CD4-positive, alpha-beta T cell treated with Interleukin-12 subunit alpha and Interleukin-12 subunit beta, for 1 hour (primary cell): ENCODE measurements at places on chromosomes 12 and 14.

- no peak for DNase-seq
These were observed 57.0 kb downstream of the CATSPERB start for GRCh38 chr14:91674911-91675310.

- peak; percentile 7 for DNase-seq
These were observed 96.3 kb upstream of the EEA1 start for GRCh38 chr12:93025145-93026103.

DNA sequence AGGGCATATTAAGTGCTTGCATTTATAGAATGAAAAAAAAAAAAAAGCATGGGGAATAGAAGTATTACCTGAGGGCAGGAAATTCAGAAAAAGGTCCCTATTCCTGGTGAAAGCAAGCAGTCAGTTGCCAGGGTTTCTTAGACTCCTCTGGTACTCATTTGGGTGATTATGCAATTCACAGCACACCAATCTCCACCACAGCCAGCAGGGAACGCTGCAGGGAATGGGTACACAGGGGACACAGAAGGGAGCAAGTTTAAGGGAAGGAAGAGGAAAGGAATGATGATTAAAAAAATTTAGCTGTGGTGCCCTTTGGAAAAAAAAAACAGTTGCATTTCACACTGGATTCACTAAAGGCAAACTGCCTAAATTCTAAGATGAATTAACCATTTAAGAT lies 14.2 kb downstream of the BLTP3B start:
- DNase-seq = no peak

GRCh38 chr14:101072945-101073597 lies 169.5 kb upstream of the RTL1 start:
- no peak for DNase-seq

- DNase-seq = no peak
These were observed 383.8 kb downstream of the SNAPC1 start for GRCh38 chr14:62146030-62146429.

GRCh38 chr12:117437516-117438255 lies 76.3 kb upstream of the NOS1 start:
- no peak for DNase-seq

GRCh38 chr12:67765776-67766766 lies 117.5 kb downstream of the DYRK2 start:
- no peak for DNase-seq

GRCh38 chr14:95250140-95250769 lies 69.5 kb downstream of the CLMN start:
- DNase-seq = no peak

DNA sequence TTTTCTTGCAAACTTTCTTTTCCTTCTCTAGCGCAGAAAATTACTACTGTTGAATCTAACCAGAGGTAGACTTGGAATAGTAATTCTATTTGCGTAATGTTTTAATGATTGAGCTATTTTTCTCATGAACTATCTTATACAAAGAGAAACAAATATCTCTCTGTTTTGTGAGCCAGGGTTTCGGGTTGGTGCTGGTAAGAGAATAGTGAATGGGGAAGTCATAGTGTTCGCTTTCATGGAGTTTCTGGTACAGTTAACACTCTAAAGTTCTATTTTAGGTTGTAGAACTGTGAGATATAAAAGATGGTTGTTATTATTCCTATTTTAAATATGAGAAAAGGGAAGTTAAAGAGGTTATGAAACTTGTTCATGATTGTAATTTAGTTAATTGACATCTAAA lies 6.6 kb downstream of the CLEC1B start:
- no peak for DNase-seq

DNA sequence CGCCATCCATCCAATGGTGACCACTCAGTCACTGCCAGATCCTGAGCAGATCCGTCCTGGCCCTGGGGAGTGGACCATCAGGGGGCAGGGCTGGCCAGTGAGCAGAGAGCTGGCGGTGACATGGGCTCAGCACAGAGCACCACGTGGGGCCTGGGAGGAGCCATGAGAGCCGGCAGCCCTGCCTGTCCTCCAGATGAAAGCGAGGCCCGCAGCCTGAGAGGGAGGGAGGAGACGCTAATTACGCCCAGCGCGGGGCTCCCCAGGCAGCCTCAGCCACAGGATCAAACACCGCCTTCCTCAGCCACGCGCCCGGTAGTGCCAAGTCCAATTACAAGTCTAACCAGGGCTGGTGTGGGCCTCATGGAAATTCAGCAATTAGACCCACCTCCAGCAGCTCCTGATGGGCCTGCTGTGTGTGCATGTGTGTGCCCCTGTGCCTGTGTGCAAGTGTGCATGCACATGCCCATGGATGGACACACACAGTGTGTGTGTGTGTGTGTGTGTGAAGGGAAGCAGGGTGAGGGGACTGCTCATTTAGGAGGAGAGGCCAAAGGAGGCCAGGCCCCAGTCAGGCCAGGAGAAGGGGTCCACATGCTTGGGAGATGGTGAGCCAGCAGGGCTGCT lies 68.0 kb downstream of the KIF26A start:
- no peak for DNase-seq

- peak; percentile 45 for DNase-seq
These were observed 43.1 kb downstream of the LLPH start for GRCh38 chr12:66087365-66087943.

DNA sequence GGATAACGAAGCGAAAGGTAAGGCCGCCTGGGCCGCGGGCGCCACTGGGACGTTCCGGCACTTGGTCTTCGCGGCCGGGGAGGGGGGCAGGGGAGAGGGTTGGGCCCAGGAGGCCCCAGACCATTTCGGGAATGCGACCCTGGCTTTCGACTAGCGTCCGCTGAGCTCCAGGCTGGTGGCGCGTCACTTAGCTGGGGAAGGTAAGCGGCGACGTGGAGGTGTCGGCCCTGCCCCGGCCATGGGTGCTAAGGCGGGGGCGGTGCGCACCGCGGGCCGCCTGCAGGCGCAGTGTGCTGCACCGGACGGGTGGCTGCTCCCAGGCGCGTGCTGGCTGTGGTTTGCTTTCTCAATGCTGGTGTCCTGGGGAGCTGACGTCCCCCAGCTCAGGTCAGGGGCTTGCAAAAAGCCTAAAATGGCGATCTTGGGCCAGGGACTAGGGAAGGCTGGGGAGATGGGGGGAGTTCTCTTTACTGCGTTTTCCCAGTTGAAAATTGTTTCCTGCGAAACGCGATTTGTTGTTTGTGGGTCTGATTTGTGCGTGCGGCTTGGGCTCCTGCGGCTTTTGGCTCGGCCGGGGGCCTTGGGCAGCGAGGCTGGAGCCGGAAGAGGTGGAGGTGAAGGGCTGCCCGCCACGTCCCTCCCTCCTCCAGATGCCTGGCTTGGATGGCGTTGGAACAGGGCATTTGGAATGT lies 1.2 kb downstream of the HOXC10 start:
- no peak for DNase-seq

DNA sequence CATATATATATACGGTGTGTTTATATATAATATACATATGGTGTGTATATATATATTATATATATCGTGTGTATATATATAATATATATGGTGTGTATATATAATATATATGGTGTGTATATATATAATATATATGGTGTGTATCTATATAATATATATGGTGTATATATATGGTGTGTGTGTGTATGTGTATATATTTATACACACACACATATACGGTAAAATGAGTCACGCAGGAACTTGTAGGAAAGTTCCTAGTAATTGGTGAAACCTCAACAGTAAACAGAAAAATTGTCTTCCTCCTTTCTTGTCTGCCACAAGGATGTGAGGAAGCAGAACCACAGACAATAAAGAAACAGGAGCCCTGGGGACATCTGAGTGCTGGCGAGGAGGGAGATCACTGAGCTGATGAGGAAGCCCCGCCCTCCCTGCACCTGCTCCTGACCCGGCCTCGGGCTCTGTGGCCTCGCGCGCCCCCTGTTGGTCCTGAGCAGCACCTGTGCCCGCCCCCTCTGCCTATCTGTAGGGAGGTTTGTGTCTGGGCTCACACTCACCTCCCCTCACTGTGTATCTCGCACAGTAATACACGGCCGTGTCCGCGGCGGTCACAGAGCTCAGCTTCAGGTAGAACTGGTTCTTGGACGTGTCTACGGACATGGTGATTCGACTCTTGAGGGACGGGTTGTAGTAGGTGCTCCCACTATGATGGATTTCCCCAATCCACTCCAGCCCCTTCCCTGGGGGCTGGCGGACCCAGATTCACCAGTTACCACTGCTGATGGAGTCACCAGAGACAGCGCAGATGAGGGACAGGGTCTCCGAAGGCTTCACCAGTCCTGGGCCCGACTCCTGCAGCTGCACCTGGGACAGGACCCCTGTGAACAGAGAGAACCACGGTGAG lies 1079.4 kb downstream of the TMEM121 start:
- DNase-seq = peak; percentile 80

GRCh38 chr14:58865514-58866281 lies 227.9 kb downstream of the DACT1 start:
- DNase-seq = no peak

DNA sequence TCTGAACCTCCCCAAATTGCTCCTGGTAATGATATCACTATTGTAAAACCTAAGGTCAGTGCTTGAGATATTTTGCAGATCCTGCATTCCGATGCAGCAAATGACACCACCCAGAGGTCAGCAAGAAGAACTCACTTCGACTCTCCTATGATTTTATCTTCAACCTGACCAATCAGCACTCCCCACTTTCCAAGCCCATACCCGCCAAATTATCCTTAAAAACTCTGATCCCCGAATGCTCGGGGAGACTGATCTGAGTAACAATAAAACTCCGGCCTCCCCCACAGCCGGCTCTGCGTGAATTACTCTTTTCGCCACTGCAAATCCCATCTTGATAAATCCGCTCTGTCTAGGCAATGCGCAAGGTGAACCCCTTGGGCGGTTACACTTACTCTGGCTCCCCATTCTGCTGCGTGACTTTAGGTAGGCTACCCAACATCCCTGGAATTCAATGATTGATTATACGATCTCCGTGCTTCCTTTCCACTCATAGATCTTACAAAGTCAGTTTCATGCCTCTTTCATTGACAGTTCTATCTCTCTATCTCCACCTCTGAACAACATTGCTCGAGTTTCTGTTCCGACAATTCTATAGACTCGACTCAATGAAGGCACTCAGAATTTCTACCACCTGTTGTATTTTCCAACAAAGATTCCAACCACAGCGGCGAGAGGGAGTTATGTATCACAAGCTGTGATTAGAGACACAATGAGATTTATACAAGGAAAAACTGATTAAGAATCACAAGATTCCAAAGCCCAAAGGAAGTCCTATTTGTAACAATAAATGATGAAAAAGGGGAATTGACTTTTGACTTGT lies 939 bp downstream of the NPC2 start:
- DNase-seq = peak; percentile 15

- no peak for DNase-seq
These were observed 3.1 kb downstream of the HOXC8 start for GRCh38 chr12:54011665-54012532.

- no peak for DNase-seq
These were observed 160.3 kb upstream of the FKBP4 start for GRCh38 chr12:2634471-2634870.

- DNase-seq = no peak
These were observed 142.5 kb downstream of the LRIG3 start for GRCh38 chr12:58777815-58778214.

GRCh38 chr14:69685716-69686115 lies 74.3 kb downstream of the SUSD6 start:
- no peak for DNase-seq

DNA sequence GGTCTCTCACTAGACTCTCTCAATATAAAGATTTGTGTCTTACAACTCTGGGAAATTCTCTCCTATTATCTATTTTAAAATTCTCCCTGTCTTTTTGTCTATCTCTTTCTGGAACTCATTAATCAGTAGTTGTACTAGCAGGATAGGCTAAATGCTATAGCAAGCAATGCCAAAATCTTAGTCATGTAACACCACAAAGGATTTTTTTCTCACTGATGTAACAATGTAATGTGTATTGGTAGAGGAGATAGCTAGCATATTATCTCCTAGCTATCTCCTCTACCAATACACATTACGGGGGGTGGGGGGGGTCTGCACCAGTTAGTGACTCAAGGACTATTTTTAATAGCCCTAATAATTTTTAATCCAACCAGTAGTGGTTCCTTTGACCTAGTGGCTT lies 225.4 kb downstream of the KLHL28 start:
- DNase-seq = no peak

DNA sequence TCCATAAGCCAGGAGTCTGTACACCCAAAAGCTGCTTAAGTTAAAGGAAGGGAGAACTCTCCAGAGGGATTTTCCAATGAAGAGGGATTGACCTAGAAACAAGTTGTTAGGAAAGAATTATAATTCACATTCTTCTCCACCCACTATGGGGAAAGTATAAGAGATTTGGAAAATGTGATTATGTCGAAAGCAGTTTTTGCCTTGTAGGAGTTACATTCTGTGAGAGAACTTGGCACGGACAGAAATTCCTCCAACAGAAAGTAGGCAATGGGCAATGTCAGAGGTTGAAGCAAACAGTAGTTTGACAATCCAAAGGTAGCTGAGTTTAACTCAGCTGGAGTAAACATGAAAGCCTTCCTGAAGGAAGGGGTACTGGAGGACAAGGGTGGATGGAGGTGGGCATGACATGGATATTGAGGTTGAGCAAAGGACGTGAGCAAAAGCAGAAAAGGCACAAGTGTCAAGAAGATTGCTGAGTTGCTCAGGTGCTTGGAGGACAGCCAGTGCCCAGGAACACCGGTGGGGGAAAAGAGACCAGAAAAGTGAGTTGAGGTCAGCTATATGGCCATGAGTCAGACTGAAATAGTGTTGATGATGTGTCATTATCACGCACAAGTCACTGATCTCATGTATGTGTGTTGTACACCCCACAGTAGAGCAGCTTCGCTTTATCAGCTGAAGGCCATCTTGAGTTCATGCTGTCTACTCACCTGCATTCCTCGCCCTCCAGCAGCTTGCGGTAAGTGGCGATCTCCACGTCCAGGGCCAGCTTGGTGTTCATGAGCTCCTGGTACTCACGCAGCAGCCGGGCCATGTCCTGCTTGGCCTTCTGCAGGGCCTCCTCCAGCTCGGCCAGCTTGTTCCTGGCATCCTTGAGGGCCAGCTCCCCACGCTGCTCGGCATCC lies 4.0 kb downstream of the KRT5 start:
- no peak for DNase-seq

- no peak for DNase-seq
These were observed 3.8 kb downstream of the GALNT16 start for GRCh38 chr14:69263771-69264170.

GRCh38 chr12:12441843-12442461 lies 85.1 kb downstream of the BORCS5 start:
- peak; percentile 77 for DNase-seq
